IMR-90 (cell line): ENCODE measurements at places on chromosomes 13 and 19.

- peaks cover 27% of the 10 kb centered on the region for H3K36me3 ChIP-seq
- H3K4me3 ChIP-seq: no peak overlapping the region
- no peaks in the 10 kb centered on the region for H3K4me1 ChIP-seq
- DNase-seq: peak; percentile 24
These were observed 8.7 kb downstream of the ZNF71 start for GRCh38 chr19:56603829-56604228.

DNA sequence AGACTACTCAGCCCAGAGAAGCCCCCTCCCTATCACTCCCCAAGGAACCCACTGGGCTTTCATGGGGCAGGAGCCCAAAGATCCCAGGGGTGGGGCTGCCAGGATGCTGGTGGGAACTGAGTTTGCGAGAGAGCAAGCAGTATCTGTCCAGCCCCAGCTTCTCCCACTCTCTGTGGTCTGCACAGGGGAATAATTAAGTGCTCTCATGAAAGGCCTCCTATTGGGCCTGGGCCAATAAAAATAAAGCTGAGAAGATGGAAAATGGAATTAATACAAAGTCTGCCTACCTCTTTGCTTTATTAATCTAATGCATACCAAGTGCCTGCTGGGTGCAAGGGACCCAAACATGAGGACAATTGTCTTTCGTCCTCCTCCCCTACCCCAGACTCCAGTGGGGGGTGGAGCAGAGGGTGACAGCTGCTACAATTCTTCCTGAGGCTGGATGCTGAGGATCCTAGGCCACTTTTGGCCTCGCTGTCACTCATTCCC is 5.4 kb downstream of the DDX39A start:
- H3K4me3 ChIP-seq: no peak overlapping the region
- H3K4me1 ChIP-seq: peaks cover 11% of the 10 kb centered on the region; the same call in 1 of the 2 replicates
- no peaks in the 10 kb centered on the region for H3K27me3 ChIP-seq

GRCh38 chr13:28049215-28049614 is 51.2 kb downstream of the FLT3 start:
- no peak overlapping the region for H3K4me3 ChIP-seq
- H3K27ac ChIP-seq: no peak overlapping the region
- no peak for DNase-seq
- no peaks in the 10 kb centered on the region for H3K36me3 ChIP-seq

DNA sequence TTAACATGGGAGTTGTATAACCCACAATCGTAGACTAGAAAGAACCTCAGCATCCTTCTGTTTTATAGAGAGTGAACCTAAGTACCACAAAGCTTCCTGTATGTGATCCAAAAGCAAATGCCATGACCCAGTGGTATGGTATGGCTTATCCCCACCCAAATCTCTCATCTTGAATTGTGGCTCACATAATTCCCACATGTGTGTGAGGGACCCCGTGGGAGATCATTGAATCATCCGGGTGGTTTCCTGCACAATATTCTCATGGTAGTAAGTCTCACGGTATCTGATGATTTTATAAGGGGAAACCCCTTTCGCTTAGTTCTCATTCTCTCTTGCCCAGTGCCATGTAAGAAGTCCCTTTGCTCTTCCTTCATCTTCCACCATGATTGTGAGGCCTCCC is 587.9 kb downstream of the LMO7 start:
- no peaks in the 10 kb centered on the region for H3K36me3 ChIP-seq
- no peak for DNase-seq
- no peaks in the 10 kb centered on the region for H3K27me3 ChIP-seq
- H3K27ac ChIP-seq: no peak overlapping the region
- H3K4me3 ChIP-seq: no peak overlapping the region
- peaks cover 4% of the 10 kb centered on the region; the same call in 1 of the 2 replicates for H3K4me1 ChIP-seq
